ENCODE measurements at places on chromosomes 5 and 9. TPM values are rescaled to one million over a fixed set of nuclear protein-coding genes. Genes with fewer than 3 reads are reported as not detected.

DNA sequence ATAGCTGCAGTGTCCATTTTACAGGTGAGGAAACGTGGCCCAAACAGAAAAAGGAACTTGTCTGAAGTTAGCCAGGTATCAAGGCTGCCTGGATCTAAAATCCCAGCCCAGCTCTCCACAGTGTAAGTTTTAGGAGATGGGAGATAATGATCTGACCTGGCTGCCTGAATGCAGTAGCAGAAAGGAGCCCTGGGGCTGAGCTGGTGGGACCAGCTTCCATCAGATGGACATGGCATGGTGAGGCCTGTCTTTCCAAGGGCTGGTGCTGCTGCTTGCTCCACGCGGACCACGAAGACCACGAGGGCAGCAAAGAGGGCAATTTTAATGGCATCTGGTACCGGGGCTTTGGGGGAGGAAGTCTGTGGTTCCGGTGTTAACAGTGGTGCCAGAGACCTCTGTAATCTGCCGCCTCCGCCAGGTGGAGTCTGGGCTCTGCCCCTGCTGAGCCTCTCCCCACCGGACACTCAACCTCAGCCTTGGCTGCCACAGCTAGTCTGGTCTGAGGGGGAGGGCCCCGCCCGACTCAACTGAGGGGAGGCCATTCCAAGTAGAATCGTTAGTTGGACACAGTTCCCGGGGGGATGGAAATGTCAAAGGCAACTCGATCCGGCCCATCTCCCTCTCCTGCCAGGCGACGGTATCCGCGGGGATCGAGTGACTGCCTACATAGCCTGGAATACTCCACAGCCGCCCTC, 650 bp downstream of the MYORG start:
- peaks cover 31% of the 10 kb centered on the region for H3K4me1 ChIP-seq
- peaks cover 7% of the 10 kb centered on the region for H3K36me3 ChIP-seq
- H3K4me3 ChIP-seq: peak overlapping the region; percentile 85
- peaks cover 34% of the 10 kb centered on the region for H3K27me3 ChIP-seq

Gene AMBP
- 0.22 TPM for total RNA-seq

Gene KIAA0825
- total RNA-seq: 5.6 TPM

DNA sequence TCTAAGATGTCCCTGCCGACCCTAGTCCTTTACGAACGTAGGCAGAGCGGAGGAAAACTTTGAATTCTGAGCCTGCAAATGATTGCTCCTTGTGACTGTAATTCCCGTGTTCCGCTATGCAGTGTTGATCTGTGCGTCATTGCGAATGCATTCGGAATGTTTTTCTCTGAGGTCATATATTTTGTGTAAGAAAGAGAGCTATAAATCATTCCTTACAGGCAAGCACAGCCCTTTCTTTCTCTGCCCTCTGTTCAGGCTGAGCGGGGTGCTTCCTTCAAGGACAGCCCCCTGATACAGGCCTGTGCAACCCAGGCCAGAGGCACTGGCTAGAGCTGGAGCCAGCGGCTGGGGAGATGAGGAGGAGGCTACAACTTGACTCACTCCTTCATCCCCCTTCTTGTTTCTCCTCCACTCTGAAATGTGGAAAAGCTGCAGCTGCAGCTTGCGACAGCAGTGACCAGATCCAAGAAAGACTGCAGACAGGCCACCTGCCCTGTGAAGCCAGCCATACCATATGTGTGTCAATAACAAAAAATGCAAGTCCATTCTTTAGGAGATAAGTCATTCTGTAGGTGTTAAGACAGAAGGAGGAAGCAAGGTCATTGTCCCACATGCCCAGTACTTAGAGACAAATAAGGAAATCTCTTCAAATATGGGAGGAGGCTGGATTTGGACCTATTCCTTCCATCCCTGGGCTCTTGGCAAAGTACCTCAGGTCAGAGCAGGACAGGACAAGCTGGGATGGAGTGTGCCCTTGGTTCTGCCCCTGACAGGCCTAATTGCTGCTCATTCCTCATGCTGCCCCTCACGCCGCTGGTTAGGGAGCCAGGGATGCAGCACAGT, 345.7 kb upstream of the WWC1 start:
- no peaks in the 10 kb centered on the region for H3K27me3 ChIP-seq
- DNase-seq: peak; percentile 45
- H3K4me1 ChIP-seq: peaks cover 75% of the 10 kb centered on the region

DNA sequence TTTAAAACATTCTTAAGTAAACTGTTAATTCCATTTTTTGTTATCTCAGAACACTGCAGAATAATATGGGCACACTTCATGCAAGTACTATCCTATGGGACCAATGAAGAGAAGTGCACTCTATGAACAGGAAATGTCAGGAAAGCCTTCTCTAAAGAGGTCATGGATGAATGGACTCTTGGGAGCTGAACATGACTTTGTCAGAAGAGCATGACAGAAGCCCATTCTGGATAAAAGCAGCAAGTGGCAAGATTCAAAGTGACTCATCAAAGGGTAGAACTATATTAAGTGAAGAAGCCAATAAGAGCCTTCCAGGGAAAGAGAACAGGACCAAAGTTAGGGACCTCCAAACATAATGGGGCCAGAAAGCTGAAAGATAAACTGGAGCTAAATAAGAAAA, 94.0 kb downstream of the RAPGEF6 start:
- H3K27ac ChIP-seq: no peak overlapping the region
- H3K4me1 ChIP-seq: peaks cover 10% of the 10 kb centered on the region
- no peak overlapping the region for H3K4me3 ChIP-seq

Gene NR6A1
- total RNA-seq: 5.9 TPM

DNA sequence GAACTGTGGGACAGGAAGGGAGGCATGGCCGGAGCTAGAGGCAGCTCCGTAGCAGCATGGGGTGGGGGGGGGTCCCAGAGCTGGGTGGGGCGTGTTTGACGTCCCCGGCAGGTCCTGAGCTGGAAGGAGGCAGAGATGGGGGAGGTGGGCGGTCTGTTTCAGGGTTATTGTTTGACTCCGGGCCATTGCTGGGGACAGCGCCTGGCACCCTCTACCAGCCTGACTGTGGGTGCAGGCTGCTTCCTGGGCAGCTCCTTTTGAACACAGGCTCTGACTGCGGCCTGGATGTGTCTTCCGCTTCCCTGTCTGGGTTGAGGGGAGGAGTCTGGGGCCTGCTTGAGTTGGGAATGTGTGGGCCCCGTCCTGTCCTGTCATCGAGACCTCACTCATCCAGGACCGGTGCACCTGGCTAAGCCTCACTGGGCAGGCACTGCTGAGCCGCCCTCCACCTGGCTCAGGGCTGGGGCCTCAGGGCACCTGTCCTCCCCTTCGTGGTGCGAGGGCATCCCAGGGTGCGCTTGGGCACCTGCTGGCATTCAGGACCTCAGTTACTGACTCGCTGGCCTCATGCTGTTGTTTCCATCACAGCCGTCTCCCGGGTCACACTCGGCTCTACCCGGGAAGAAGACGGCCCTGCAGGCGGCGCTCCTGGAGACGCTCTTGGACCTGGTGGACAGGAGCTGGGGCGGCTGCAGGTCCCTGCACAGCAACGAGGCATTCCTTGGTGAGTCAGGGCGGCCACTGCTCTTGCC, 26.5 kb downstream of the CEP72 start:
- no peak for DNase-seq
- H3K27ac ChIP-seq: no peak overlapping the region
- no peaks in the 10 kb centered on the region for H3K27me3 ChIP-seq
- H3K36me3 ChIP-seq: peaks cover 24% of the 10 kb centered on the region

DNA sequence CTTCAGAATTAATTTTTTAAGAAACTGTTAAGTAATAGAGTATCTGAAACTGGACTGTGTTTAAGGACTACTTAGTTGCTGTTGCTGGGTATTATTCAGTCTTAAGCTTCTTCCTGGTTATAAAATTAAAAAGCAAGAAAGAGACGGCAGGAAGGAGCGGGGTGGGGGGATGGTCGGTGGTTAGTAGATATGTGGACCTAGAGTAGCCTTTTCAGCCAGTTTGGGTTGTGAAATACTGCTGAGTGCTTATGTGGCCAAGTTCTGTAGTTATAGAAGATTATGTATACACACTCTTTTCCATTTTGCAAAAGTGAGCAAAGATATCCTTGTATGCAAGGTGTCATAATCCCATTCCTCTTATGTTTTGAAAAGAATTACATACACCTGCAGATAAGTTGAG, 28.5 kb downstream of the TRIO start:
- H3K4me3 ChIP-seq: no peak overlapping the region
- H3K4me1 ChIP-seq: peaks cover 43% of the 10 kb centered on the region
- DNase-seq: no peak
- H3K36me3 ChIP-seq: no peaks in the 10 kb centered on the region

Gene PSD2
- total RNA-seq: 0.86 TPM

DNA sequence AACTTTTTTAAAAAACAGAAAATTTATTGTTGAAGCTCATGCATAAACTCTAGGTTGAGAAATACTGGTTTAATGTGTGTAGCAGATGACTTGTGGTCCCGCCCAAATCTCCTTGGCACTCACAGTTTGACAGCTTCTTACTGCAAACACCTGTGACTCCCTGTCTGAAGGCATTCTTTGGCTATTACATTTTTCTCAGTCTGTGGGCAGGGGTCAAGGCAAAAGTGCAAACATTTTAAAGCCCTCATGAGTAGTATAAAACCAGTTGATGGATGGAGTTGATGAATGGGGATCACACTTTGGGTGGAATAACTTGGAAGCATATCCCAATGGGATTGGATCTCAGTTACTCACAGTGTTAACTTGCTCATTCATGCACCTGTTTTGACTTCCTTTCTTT, 1007.0 kb upstream of the NUDT12 start:
- H3K4me1 ChIP-seq: peaks cover 7% of the 10 kb centered on the region
- H3K36me3 ChIP-seq: no peaks in the 10 kb centered on the region
- no peak overlapping the region for H3K4me3 ChIP-seq
- no peak for DNase-seq
- no peak overlapping the region for H3K27ac ChIP-seq

Gene CARTPT
- total RNA-seq: not detected

DNA sequence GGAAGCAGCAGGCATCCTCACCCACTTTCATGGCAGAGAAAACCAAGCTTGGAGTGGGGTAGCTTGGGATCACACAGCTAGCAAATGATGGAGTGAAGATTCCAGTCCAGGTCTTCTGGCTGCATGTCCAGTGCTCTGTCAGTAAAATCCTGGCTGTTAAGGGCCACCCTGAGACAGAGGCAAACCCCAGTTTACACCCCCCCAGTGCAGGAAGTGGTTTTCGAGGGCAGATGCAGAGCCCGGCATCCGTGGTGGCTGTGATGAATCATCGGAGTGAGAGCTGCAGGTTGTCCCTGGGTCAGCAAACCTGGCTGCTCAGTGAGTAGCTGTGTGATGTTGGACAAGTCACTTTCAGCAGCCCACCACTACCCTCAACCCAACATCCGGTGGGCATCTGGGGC, 115.4 kb downstream of the RGS3 start:
- no peaks in the 10 kb centered on the region for H3K27me3 ChIP-seq
- H3K4me1 ChIP-seq: peaks cover 16% of the 10 kb centered on the region
- H3K4me3 ChIP-seq: no peak overlapping the region
- DNase-seq: no peak

- no peak for DNase-seq
- no peaks in the 10 kb centered on the region for H3K36me3 ChIP-seq
- H3K4me1 ChIP-seq: peaks cover 10% of the 10 kb centered on the region
- no peak overlapping the region for H3K27ac ChIP-seq
- no peak overlapping the region for H3K4me3 ChIP-seq
- H3K27me3 ChIP-seq: peaks cover 5% of the 10 kb centered on the region
Measured at GRCh38 chr9:117340422-117340821, 74.4 kb downstream of the ASTN2 start.

Gene DRD1
- 0.40 TPM for total RNA-seq

GRCh38 chr5:14174230-14174636, 31.1 kb downstream of the TRIO start:
- H3K27ac ChIP-seq: peak overlapping the region; percentile 57
- H3K36me3 ChIP-seq: no peaks in the 10 kb centered on the region
- DNase-seq: no peak
- no peaks in the 10 kb centered on the region for H3K27me3 ChIP-seq
- H3K4me3 ChIP-seq: no peak overlapping the region
- peaks cover 55% of the 10 kb centered on the region for H3K4me1 ChIP-seq

GRCh38 chr5:74408150-74409043, 232.1 kb downstream of the ENC1 start:
- H3K36me3 ChIP-seq: no peaks in the 10 kb centered on the region
- no peak for DNase-seq
- H3K4me1 ChIP-seq: peaks cover 59% of the 10 kb centered on the region
- no peaks in the 10 kb centered on the region for H3K27me3 ChIP-seq

GRCh38 chr5:52707616-52708015, 80.1 kb upstream of the ITGA1 start:
- H3K27me3 ChIP-seq: no peaks in the 10 kb centered on the region
- no peak overlapping the region for H3K4me3 ChIP-seq
- H3K36me3 ChIP-seq: no peaks in the 10 kb centered on the region
- H3K27ac ChIP-seq: no peak overlapping the region

Gene IL4
- total RNA-seq: not detected

Gene GZMA
- not detected for total RNA-seq

- H3K27me3 ChIP-seq: peaks cover 6% of the 10 kb centered on the region
- H3K27ac ChIP-seq: no peak overlapping the region
- H3K36me3 ChIP-seq: no peaks in the 10 kb centered on the region
- H3K4me1 ChIP-seq: peaks cover 3% of the 10 kb centered on the region
- no peak for DNase-seq
Measured at GRCh38 chr9:74821636-74822035, 66.1 kb downstream of the TRPM6 start.

Gene INSL4
- total RNA-seq: not detected

Gene FOXD1
- total RNA-seq: 0.09 TPM

DNA sequence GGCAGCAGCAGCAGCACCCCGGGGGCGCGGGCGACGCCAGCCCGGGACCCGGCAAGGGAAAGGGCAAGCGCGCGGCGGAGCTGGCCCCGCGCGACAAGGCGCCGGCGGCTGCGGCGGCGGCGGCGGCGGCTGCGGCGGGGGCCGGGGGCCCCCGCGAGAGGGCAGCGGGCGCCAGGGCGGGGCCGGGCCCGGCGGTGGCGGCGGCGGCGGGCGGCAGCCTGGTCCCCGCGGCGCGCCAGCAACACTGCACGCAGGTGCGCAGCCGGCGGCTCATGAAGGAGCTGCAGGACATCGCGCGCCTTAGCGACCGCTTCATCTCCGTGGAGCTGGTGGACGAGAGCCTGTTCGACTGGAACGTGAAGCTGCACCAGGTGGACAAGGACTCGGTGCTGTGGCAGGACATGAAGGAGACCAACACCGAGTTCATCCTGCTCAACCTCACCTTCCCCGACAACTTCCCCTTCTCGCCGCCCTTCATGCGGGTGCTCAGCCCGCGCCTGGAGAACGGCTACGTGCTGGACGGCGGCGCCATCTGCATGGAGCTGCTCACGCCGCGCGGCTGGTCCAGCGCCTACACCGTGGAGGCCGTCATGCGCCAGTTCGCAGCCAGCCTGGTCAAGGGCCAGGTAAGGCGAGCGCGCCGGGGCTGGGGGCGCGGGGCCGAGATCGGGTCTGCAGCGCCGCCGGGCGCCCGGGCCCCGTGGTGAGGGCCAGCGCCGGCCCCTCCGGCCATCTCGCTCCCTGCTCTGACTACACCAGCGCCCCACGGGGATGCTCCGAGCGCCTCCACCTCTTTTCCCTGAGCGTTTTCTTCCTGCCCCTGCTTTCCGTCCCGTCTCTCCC, at the start of gene UBE2QL1:
TSS of gene UBE2QL1 (plus strand) at position 238 of the 843 bp plus-strand sequence. CDS start at position 273, 35 bp downstream.
- peak; percentile 48 for DNase-seq
- no peaks in the 10 kb centered on the region for H3K36me3 ChIP-seq
- peaks cover 15% of the 10 kb centered on the region for H3K4me1 ChIP-seq
- H3K4me3 ChIP-seq: peak within 1 kb of the TSS; percentile 80
- no peak within 1 kb of the TSS for H3K27ac ChIP-seq

All from mesothelial cell of epicardium (in vitro differentiated cells).